ENCODE measurements at places on chromosomes 4 and X. TPM values are rescaled to one million over a fixed set of nuclear protein-coding genes. Genes with fewer than 3 reads are reported as not detected.

The IGBP1 gene
- total RNA-seq: 26.2 TPM

The NIPAL1 gene
- 8.6 TPM for total RNA-seq

The TLR3 gene
- total RNA-seq: 0.03 TPM

The ZNF185 gene
- total RNA-seq: 0.61 TPM

- DNase-seq: no peak
Measured at GRCh38 chr4:4666693-4667621, 125.1 kb upstream of the STX18 start.

- DNase-seq: no peak
Measured at GRCh38 chr4:10743357-10743756, 58.8 kb upstream of the CLNK start.

DNA sequence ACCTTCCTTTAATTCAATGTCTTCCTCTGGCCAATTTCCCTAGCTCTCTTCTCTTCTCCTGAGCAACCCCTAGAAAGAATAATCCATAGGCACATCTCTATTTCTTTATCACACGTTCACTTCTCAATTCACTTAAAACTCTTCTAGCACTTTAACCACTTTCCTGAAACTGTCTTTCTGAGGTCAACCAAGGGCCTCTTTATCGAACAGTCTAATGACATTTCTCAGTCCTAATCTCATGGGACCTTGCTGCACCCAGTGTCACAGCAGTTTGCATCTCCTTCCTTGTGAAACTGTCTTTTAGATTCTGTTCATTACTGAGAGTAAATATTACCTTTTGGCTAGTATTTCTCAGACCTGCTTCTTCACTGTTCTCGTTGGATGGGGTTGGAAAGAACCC is 285.3 kb upstream of the RASGEF1B start:
- DNase-seq: no peak

- DNase-seq: no peak
Measured at GRCh38 chrX:110733166-110733565, 62.5 kb downstream of the CHRDL1 start.

DNA sequence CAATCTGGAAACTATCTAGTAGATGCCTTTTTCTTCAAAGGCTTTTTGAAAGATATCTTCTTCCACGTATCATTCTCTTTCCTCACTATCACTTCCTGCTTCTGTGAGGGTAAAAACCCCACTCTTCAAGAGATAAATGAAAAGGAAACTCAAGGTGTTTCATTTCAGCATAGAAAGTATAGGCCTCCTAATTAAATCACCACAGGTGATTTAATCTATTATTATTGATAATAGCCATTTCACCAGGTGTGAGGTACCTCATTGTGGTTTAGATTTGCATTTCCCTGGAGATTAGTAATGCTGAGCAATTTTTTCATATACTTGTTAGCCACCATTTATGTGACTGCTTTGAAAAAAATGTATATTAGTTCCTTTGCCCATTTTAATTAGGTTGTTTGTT is 92.0 kb upstream of the EMCN start:
- no peak for DNase-seq

All from activated T-cell treated with anti-CD3 and anti-CD28 coated beads, Interleukin-2, amount 50 U/mL, for 4 hours (primary cell).